ENCODE measurements at places on chromosomes 2 and 18.

- DNase-seq = no peak
These were observed 10.2 kb downstream of the CERS6 start for GRCh38 chr2:168466190-168466737.

DNA sequence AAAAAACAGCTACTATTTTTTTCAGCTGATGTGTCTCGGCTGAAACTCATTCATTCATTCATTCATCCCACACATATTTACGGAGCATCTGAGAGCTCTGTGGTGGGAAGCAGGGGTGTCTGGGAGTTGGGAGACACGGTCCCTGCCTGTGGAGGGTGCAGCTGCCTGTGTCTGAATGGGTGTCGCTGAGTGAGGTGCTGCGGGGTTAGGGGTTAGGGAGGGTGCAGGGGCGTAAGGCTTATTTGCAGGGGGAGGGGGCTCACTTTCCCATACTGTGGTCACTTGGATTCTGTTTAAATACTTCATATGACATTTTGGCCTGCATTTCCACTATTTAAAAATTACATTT, 89.4 kb upstream of the ASB18 start:
- no peak for DNase-seq

- DNase-seq = no peak
These were observed 373.5 kb downstream of the DSEL start for GRCh38 chr18:67143028-67143427.

DNA sequence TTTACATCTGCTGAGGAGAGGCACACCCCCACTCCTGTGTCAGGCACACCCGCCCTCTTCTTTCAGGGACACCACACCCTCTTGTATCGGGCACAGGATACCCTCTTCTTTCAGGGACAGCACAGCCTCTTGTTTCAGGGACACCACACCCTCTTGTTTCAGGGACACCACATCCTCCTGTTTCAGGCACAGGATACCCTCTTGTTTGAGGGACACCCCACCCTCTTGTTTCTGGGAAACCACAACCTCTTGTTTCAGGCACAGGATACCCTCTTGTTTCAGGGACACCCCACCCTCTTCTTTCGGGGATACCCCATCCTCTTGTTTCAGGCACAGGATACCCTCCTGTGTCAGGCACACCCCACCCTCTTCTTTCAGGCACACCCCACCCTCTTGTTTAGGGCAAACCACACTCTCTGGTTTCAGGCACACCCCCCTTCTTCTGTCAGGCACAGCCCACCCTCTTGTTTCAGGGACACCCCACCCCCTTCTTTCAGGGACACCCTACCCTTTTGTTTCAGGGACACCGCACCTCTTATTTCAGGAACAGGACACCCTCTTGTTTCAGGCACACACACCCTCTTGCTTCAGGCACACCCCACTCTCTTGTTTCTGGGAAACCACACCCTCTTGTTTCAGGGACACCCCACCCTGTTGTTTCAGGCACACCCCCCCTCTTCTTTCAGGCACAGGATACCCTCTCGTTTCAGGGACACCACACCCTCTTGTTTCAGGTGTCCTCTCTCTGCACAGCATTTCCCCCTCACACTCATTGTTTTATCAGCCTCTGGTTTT, 96.2 kb downstream of the TPO start:
- DNase-seq = peak; percentile 20

- DNase-seq = peak; percentile 68
These were observed 125.3 kb downstream of the ZFP36L2 start for GRCh38 chr2:43100883-43101662.

GRCh38 chr2:143263066-143263625, 133.9 kb downstream of the ARHGAP15 start:
- no peak for DNase-seq
